CD4-positive, alpha-beta T cell treated with Interferon gamma for 1 hour (primary cell): ENCODE measurements at places on chromosomes 1 and 21.

GRCh38 chr21:41634211-41634694, 126.3 kb upstream of the TMPRSS2 start:
- DNase-seq: no peak

GRCh38 chr1:206953126-206953525, 6.9 kb upstream of the PIGR start:
- DNase-seq: no peak

DNA sequence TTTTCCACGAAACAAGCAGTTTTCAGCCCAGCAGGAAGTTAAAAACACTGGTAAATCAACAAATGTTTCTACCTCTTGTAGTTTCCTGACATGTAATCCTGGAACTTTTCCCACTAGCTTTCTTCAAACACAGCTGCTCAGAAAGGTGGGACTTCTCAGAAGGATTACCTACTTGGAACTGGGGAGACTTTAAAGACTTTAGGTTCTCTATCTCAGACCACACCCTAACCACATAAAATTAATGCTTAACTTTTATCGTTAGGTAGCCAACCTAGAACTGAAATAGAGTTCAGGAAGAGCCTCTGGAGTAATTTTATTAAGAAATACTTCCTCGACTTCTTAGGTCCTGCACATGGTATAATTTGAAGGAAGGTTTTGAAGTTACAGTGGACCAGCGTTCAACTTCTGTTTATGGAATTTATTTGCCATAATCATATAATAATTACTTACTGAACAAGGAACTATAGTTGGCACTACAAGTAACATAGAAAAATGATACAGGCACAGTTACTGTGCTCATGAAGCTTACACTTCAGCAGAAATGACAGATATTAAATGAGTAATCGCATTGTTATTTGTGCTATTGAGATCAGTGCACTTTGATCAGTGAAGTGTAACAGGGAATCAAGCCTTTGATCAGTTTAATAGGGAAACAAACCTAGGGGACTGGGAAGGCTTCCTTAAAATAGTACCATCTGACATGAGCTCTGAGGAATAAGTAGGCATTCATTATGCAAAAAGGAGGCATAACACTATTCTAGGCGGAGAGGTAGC, at the start of gene BCL2L15:
BCL2L15 (minus strand) TSS at position 180 of the 774 bp plus-strand sequence. CDS start 206 bp downstream, outside the sequence.
- DNase-seq: no peak

- no peak for DNase-seq
Observed at GRCh38 chr1:38587766-38588165, 271.8 kb downstream of the RRAGC start.

- no peak for DNase-seq
Observed at GRCh38 chr1:39617488-39618049, 21.9 kb downstream of the HEYL start.

DNA sequence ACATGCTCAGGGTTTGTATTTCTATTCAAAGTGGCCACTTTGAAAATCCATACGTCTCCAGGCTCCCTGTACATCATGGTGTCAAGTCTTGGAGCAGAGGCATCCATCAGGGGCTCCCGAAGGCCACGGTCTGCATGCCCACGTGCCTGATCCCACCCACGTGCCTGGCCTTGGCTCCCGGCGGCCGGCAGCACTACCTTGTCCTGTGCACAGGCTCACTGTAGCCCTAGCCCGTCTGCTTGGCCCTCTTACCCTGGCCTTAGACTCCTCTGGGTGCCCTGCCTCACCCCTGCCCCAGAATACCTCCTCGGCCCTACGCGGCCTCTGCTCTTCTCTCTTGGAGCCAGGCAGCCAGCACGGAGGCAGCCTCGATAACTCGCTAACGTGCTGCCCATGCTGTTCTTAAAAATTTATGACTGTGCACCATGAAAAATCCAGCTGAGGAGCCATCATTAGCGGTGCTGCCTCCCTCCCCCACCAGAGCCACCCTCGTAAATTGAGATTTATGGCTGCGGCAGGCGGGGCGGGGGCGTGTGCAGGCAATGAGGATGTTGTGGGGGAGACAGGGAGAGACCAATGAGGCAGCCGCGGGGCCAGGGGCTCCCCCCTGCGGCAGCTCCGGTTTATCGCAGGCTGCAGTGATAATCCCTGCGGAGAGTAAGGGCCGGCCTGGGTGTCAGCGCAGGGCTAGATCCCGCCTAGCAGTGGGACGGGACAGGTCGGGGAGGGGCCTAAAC, 24.6 kb downstream of the DMAP1 start:
- peak; percentile 41 for DNase-seq

DNA sequence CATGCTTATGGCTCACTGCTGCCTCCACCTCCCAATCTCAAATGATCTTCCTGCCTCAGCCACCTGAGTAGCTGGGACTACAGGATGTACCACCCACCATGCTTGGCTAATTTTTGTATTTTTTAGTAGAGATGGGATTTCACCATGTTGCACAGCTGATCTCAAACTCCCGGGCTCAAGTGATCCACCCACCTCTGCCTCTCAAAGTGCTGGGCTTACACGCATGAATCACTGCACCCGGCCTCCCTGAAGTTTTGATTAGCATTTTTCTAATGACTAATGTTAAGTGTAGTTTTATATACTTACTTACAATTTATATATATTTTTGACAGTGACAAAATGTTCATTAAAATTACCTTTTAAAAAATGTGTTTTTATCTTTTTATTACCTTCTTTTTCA, 41.1 kb downstream of the ZNF678 start:
- no peak for DNase-seq

GRCh38 chr1:183002267-183002666, 21.0 kb upstream of the LAMC1 start:
- no peak for DNase-seq

GRCh38 chr1:245990315-245991022, 516.6 kb downstream of the SMYD3 start:
- no peak for DNase-seq

DNA sequence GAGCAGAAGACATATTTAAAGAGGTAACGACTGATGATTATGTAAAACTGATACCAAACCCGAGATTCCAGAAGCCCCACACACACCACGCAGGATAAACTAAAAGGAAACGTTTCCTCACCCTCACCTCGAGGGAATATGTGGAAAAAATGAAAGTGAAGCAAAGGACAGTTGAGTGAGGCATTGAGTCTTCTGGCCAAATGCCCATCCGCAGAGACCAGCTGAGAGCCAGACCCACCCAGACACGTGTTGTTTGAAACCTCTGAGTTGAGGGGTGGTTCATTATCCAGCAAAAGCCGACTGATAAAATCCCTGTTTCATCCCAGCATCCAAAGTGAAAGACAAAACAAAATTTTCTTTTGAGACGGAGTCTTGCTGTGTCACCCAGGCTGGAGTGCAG, 29.6 kb upstream of the PCBP3 start:
- no peak for DNase-seq

DNA sequence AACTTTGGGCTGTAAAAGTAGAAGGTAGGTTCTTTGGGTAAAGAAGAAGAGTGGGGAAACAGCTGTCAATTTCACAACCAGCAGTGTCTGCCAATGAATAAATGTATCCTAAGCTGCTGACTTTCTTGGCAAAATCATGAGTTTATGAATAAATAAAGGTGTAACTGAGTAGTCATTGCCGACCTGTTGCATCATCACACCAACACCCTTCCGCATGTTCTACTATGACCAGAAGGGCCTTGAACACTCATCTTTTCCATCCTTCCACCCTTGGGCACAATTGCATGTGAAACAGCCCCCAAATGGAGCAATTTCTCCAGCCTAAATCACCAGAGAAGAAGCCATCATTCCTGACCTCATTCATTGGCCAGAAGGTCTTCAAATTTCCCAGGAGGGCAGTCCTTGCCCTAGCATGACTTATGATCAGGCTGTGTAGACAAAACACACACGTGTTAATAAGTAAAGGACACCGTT, 31.2 kb upstream of the QSOX1 start:
- no peak for DNase-seq

DNA sequence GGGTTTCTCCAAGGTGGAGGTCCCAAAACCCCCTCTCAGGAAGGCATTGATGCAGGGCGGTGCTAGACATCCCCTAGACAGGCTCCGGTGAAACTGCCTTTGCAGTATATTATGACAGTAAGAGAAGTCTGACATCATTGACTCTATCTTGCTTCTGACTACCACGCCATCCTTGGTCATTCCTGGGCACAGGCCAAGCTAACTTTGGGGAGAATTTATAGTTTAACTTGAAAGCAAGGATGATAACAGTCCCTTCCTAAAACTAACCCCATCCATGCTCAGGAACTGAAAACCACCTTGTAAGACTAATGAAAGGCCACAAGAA, 30.3 kb downstream of the RSPH1 start:
- DNase-seq: no peak

DNA sequence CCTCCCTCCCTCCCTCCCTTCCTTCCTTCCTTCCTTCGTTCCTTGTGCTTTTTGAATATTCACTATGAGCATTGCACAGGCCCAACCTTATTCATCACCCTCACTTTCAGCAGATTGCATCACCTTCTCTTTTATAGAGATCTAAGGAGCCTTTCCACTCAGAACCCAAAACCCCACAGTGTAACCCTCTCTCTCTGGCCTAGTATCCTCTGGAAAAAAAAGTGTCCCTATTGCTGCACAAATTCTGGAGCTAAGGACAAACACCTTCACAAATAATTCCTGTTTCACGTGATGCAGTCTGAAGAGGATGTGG, 25.6 kb downstream of the OR10J5 start:
- DNase-seq: no peak

DNA sequence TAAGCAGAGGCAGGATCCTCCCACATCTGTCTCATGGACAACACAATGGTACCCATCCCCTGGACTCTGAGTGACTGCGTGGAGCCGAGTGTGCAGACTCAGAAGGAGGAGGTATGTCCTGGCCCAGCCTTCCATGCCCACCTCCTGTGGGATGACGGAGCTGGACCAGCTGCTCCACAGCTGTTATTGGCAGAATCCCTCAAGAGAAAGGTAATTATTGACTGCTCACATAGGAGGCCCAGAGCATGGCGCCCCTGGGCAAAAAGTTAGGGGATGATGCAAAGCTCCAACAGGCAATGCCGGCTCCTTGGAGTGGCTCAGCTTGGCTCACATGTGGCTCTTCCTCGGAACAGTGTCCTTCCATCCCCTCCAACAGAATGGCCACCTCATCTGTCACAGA, 12.2 kb upstream of the ACTRT2 start:
- no peak for DNase-seq

GRCh38 chr1:2411801-2412394, 466 bp downstream of the PEX10 start:
- no peak for DNase-seq

GRCh38 chr1:198681252-198681651, 42.4 kb downstream of the PTPRC start:
- no peak for DNase-seq

GRCh38 chr1:154990276-154990675, 3.1 kb upstream of the LENEP start:
- DNase-seq: no peak

- DNase-seq: no peak
Observed at GRCh38 chr1:161226759-161227158, 899 bp downstream of the TOMM40L start.

DNA sequence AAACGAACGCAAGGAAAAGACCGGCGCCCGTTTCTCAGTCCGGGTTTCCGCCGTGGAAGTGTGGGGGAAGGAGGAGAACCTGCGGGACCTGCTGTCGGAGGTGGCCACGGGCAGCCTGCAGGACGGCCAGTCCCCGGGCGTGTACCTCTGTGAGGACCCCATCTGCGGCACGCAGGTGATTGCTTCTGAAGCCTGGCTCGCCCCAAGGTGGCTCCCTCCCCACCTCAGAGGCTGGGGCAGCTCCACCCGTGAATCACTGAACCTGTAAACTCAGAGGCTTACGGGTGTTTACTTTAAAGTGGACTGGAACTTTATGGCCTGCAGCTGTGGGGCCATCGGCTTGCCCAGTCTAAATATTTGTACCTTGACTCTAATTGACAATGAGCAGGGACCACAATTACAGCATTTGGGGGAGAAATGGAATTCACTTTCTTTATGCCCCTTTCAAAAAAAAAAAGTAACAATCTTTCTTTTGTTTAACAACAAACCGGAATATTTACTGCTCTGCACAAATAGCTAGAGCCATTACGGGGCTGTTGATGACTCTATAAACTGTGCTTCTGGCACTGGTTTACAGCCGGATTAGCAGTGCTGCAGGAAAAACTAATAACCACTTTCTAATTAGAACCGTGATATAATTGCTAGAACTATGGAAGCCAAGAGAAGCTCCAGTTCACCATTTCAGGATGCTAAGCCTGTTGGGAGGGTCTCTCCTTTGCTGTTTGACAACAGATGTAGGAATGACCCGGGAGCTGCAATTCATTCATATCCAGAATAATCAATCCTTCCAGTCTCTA, 454.8 kb downstream of the KIF26B start:
- no peak for DNase-seq

GRCh38 chr1:9028921-9029705, 2.9 kb upstream of the SLC2A7 start:
- DNase-seq: no peak

DNA sequence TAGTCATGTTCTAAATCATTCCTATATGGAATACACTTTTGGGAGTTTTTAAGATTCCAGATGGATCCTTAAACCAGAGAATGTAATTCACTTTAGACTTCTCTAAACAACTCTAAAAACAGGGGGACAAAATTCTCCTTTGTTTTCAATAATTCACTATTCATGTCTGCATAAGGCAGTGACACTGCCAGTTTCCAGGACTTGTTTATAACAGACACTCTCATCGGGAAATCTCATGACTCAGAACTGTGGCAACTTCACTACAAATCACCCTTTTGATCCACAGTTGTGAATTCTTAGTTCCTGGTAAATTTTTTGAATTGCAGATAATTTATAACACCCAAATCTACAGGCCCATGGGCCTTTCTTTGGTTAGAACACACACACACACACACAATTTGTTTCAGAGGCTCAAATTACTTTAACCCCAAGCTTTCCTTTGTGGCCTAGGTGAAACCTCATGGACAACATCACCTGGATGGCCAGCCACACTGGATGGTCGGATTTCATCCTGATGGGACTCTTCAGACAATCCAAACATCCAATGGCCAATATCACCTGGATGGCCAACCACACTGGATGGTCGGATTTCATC, at the start of gene OR2T4:
OR2T4 (plus strand) TSS at position 545 of the 595 bp plus-strand sequence; CDS start at position 545, 0 bp downstream.
- DNase-seq: no peak

- DNase-seq: no peak
Observed at GRCh38 chr1:21106709-21107108, 70.0 kb downstream of the EIF4G3 start.

- no peak for DNase-seq
Observed at GRCh38 chr1:237124856-237125462, 83.0 kb downstream of the RYR2 start.

DNA sequence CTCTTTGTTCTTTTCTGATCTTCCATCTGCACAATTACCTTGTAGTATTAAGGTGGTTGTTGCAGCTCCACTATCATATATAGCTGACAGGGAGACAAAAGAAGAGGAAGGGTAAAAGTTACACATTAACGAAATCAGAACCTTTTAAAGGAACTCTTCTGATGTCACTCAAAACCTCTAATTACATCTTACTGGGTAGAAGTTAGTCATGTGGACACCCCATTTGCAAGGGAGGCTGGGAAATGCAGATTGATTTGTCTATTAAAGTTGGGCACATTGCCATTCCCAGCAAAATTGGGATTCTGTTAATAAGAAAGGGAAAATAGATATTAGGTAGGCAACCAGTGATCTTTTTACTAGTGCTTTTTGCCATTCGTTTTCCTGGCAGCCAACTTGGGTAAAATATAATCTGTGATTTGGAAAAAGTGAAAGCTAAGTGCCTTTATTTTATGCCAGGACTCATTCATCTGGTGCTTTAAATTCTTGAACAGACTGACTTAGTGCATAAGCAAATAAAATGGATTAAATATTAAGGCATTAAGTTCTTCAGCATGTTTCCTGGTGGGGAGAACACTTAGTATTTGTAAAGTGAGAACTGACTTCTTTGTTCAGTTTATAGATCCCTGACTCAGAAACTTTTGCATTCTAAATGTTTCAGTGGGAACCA, 71.3 kb downstream of the DNM3 start:
- no peak for DNase-seq
